ENCODE measurements at places on chromosomes 13 and 19.

DNA sequence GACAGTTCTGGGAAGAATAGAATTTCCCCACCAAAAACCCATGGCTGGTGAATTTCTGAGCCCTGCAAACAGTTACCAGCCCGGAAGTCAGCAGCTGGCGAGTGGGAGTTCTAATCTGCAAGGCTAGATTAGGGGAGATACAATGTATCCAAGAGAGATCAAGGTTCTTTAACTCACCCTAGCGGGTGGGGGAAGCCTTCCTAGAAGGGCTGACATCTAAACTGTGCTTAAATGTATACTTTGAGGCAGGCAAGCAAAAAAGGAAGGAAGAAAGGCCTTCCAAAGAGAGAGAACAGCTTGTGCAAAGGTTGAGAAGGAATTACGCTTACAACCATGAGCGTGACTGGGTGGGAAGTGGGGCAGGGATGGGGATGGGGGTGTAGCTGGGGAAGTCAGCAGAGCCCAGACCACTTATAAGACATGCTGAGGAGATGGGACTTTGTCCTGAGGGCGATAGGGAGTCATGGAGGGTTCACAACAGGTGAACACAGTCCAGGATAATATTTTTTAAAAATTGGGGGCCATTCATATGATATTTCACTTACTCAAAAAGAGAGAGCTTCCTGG is 20.8 kb upstream of the ZNRF4 start:
- no peak for DNase-seq

DNA sequence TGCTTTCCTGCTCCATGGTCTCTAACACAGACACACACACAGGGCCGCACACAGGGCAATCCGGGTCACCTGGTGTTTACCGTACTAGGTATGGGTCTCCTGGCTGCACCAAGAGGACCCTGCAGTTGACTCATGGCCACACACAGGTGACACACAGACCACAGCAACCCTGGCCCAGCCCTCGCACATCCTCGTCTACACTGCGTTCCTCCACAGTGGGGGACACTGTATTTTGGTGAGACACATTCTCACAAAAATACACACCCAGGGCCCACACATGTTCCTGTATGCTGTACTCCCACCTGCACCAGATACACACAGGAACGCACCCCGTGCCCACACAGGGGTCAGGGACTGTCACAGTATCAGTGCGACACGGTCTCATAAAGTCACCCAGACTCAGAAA is 12.8 kb downstream of the PDE4A start:
- DNase-seq, result no peak

- no peak for DNase-seq
These were observed 3.1 kb upstream of the GTF3A start for GRCh38 chr13:27421101-27421871.

GRCh38 chr19:58408152-58409009 is at the start of gene ZNF584:
ZNF584 (plus strand) TSS chr19:58408649; CDS start chr19:58409148, 499 bp downstream.
- peak; percentile 97 for DNase-seq

GRCh38 chr19:7215176-7215575 is 79.0 kb downstream of the INSR start:
- no peak for DNase-seq

DNA sequence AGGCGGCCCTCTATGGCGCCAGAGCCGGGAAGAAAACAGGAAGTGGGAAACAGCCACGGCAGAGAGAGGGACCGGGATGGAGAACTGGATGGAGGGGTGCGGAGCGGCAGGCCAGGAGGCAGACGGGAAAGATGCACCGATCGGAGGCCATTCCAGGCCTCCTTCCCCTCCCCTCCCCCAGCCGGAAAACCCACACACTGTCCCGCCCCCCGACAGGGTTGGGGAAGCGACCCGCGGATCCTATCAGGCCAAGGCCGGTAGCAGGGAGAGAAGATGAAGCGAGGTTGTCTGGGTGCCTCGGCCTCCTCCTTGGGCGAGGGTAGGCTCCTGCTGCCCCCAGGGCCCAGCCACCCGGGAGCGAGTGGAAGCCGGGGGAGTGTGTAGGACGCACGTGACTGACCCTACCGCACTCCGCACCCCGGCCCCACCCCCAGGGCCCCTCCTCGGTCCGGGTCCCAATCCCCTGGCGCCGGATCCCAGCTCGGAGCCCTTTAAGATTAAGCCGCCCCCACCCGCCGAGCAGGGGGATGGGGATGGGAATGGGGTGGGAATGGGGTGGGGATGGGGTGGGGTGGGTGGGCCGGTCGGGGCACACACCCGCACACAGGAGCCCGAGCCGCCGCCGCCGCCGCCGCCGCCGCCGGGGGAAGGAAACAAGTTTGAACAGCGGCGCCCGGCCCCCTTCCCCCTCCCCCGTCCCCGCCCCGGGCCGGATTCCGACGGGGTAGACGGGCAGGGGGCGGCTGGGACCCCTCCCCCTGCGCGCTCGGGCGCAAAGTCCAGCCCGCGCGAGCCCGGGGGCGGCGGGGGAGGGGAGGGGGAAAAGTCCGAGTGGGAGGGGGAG is 1.5 kb downstream of the ERF start:
- DNase-seq, result peak; percentile 38

- DNase-seq, result no peak
These were observed 5.3 kb downstream of the F7 start for GRCh38 chr13:113110852-113111315.

- no peak for DNase-seq
These were observed 4.2 kb downstream of the SULT2B1 start for GRCh38 chr19:48556163-48556562.

DNA sequence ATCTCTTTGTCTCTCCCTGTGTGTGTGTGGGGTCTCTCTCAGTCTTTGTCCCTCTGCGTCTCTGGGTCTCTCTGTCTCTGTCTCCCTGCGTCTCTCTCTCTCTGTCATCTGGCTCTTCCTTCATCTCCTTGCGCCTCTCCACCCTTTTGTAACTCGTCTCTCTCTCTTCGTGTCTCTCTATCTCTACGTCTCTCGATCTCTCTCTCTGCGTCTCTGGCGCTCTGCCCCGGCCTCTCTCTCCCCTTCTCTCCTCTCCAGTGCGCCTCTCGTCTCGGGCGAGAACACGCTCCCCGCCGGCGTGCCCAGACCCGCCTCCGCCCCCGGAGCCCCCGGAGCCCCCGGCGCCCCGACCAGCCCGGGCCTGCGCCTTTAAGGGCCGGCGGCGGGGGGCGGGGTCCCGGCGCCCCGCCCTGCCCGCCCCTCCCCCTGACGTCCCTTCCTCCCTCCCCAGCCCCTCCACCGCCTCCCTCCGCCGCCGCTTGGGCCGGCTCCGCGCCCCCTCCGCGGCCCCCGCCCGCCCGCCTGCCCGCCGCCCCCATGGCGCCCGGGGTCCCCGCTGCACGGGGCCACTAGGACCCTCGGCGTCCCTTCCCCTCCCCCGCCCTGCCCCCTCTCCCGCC is at the start of gene MARK4:
Gene MARK4, plus strand, starts transcription at position 440 of the 620 bp plus-strand sequence. CDS start 318 bp downstream, outside the sequence.
- DNase-seq, result peak; percentile 45

GRCh38 chr13:26015271-26016125 is 36.3 kb downstream of the SHISA2 start:
- DNase-seq, result no peak

GRCh38 chr19:40614622-40615411 is 13.6 kb downstream of the LTBP4 start:
- DNase-seq, result no peak

GRCh38 chr13:100398360-100398759 is 190.2 kb downstream of the GGACT start:
- no peak for DNase-seq

DNA sequence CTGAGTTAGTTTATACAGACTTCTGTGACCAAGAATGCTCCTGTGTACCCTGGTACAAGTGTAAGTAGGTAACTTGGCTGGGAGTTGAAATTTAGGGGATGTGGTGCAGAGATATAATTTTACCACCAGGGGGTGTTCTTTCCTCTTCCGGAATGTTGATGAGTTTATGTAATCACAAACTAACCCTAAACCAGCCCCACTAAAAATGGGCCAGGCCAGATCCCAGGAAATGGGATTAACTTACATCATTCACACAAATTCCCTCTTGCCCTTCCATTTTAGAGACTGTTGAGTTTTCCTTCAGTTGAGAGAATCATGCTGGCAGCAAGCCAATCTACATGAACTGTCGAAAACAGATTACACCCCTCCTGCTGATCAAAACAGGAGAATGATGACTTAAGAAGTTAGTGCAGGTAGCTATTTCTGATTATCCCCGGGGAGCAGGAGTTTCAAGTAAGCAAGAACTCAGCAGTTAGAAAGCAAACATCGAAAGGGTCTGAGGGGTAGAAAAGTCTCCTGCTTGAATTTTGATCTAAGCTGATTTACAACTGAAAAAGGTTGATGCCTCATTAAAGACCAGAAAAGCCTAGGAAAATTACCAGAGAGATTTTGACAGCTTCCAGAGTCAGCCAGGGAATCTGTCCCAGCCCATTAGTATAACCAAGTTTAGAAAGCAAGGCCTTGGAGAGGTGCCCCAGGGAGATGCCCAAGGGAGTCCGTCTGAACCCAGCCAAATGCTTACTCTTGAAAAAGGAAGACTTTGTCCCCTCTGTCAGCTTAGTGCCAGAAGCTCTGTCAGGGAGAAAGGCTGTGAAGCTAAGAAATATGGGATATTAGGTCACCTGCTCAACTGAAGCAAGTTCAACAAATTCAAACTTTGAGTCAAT is 32.3 kb upstream of the MED4 start:
- peak; percentile 77 for DNase-seq

- DNase-seq, result no peak
These were observed 164.2 kb downstream of the DLEU7 start for GRCh38 chr13:50679321-50679720.

DNA sequence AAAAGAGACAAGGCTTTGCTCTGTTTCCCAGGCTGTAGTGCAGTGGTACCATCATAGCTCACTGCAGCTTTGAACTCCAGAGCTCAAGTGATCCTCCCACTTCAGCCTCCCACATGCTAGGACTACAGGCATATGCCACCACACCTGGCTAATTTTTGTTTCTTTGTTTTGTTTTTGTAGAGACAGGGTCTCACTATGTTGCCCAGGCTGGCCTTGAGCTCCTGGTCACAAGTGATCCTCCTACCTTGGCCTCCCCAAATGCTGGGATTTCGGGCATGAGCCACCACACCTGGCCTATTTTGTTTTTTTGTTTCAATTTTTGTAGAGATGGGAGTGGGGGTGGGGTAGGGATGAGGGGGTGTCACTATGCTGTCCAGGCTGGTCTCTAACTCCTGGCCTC is 6.9 kb downstream of the WDR87 start:
- no peak for DNase-seq

DNA sequence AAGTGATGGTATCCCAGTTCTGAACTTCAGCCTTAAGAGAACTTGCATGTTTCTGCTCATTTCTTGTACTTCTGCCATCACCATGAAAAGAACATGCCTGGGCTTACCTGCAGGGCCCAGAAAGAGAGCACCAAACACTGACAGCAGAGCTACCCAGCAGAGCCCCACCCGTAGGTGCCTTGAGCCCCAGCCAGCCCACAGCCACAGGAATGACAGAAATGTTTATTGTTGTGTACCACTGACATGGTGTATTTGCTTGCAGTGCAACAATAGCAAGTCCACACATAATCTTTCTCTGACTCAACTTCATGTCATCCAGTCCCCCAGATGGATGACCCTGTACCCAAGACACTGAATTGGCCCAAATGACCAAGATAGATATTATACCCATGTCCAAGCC is 195.2 kb downstream of the TSHZ3 start:
- no peak for DNase-seq

DNA sequence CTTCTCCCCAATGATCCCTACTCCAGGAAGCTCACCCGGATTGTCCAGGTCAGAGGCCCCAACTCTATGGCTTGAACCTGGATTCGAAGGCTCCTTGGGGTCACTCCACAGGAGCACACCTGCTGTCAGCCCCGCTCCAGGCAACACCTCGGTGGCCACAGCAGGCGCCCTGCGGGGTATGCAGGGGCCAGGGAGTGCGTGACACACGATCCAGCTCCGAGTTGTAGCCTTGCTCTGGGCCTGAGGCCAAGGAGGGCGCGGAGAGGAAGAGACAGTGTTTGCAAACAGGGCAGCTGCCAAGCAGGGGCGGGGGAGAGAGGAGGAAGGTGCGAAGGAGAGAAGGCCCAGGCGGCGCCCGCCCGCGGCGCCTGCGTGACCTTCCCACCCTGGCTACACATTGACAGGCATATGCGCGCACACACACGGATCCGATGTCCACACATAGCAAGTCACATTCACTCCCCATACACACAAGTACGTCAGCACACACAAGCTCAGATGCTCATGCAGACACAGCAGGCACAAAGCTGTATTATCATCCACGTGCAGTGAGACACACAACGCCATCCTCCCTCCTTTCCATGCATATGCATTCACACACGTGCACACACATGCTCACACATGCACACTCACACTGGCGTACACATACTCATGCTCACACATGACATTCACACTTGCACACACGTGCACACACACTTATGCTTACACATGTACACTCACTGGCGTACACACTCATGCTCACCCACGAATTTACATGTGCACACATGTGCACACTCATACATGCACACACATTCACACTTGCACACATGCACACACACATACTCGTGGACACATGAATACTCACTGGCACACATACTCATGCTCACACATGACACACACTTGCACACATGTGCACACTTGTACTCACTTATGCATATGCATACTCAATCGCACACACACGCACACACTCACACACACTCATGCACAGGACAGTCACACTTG is 10.4 kb downstream of the SBK2 start:
- no peak for DNase-seq

DNA sequence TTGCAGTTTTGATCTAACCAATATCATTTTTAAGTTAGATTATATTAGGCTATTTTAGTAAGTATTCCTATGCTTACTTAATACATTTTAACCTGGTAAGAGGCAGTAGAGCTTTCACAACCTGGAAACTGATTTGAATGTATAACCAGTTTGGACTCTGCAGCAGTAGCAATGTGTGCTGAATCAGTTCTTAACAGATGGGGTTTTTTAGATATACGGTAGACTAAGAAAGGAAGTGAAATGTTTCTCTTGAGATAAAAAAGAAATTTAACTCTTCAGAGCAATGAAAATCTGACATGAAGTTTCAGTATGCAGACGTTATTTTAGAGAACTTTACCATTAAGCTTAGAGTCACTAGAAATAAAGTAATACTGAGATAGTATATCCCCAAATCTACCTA is 2.7 kb downstream of the NBEA start:
- DNase-seq, result no peak

Data from midbrain (tissue), 1 donor.